ENCODE measurements at places on chromosomes 12 and 14.

DNA sequence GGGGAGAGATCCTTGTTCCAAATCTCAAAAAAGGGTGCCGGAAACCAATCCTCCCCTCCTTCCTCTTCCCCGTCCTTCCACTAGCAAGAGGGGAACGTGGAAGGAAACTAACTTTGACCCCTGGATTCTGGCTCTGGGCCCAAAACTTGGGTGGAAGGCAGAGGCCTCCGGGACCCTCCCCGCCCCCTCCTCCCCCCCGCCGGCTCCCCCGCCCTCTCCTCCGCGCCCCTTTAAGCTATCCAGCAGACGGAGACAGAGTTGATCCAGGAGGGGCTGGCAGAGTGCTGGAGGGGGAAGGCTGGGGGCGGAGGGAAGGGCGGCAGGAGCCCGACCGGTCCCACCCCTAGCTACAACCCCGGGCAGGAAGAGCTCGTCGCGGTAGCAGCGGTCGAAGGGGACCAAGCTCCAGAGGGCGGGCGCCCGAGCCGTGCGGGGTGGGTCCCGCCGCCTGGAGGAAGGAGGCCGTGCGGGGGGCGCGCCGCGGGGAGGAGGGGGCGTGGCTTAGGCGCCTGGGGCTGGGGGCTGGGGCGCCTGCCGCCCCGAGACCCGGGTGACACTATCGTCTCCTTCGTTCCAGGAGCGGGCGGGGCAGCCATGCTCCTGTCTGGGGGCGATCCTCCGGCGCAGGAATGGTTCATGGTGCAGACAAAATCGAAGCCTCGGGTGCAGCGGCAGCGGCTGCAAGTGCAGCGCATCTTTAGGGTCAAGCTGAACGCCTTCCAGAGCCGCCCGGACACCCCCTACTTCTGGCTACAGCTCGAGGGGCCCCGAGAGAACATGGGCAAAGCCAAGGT, at the start of gene NYNRIN:
NYNRIN (plus strand) TSS at position 351 of the 794 bp plus-strand sequence; CDS start at position 595, 244 bp downstream.
- DNase-seq: no peak

DNA sequence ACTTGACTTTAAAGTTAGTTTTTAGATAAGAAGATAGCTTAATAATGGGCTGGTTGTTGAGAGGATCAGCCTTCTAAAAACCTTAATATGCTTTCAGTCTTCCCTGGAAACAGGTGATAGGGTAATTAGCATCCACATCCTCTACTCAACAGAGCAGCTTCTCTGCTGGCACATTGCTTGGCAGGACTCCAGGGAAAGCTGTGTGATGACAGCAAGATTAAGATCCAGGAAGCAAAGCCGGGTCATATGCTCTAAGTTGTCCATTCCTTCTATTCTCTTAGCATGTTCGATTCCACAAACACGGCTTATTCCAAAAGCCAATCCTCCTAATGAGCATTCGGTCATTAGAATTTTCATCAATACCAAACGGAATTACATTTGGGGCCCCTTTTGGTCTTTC, 87.0 kb downstream of the HMGA2 start:
- no peak for DNase-seq

DNA sequence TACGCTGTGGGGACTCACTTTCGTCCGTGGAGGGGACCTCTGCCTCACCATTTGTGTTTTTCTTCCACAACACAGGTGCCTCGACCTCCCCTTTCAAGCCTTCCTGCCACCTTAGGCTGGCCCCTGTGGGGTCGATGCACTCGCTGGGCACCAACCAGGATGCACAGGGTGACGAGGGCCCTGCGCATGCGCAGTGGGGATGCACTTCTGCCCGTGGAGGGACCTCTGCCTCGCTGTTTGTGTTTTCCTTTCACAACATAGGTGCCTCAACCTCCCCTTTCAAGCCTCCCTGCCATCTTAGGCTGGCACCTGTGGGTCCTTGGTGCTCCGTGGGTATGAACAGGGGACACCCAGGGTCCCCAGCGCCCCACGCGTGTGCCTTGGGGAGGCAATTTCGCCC, 356.8 kb downstream of the ALG10 start:
- DNase-seq: no peak

DNA sequence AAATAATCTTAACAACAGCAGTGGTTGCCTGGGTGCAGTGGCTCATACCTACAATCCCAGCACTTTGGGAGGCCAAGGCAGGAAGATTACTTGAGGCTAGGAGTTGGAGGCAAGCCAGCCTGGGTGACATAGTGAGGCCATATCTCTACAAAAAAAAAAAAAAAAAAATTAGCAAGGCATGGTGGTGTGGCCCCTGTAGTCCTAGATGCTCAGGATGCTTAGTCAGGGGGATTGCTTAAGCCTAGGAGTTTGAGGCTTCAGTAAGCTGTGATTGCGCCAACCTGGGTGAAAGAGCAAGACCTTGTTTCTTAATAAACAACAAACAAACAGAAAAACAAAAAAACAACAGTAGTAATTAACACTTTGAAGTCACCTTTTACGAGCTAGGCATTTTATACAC, 642 bp upstream of the ACSM4 start:
- DNase-seq: no peak

DNA sequence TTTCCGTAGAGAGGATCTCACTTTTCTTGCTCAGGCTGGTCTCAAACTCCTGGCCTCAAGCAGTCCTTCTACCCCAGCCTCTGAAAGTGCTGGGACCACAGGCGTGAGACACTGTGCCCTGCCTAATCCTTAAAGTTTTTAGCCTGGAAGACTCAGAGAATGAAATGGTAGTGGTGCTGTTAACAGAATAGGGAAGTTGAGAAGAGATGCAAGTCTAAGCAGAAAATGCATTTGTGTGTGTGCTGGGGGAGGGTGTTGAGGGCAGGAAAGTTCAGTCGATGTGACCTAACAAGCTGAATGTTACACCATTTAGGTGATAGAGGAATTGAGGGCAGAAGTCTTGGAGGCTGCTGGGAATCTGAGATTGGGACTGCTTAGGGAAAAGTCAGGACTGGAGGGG, 6.9 kb upstream of the TUBA1A start:
- DNase-seq: no peak

GRCh38 chr12:4323396-4323795, 2.4 kb downstream of the TIGAR start:
- DNase-seq: no peak

DNA sequence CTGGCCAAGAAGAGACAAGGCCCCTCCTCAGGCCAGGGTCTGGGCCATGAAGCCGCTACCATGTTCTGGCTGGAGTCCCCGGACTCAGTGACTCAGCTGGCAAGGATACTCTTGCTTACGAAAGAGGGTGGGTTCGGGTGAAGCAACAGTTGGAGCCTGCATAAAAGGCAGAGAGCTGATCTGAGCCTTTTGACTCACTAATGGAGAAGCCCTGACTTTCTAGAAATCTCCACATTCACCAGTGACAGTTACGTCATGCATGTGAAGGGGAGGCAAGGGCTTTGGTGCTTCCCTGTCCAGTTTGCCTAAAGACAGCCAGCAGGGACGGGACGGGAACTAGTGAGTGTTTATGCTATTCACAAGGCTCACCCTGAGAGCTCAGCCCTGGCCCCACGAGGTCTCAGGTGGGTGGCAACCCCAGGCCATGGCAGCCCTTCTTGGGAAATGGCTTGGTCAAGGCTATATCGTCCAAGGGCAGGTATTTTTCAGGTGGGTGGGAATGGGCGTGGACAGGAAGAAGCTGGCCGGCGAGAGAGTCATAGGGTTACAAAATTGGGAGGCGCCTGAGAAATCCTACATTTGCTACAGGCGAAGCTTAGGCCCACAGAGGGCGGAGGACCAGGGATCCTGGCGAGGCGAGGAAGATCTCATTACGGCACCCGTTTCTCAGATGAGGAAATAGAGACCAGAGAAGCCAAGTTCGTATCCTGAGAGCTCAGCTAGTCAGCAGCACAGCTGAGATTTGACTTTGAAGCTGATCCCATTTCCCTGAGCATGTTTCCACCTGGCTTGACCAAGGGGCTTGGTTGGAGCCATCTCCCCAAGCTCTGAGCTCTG, 314.6 kb downstream of the BCL11B start:
- DNase-seq: no peak

- no peak for DNase-seq
These were observed 57.0 kb downstream of the TEAD4 start for GRCh38 chr12:3016191-3016590.

DNA sequence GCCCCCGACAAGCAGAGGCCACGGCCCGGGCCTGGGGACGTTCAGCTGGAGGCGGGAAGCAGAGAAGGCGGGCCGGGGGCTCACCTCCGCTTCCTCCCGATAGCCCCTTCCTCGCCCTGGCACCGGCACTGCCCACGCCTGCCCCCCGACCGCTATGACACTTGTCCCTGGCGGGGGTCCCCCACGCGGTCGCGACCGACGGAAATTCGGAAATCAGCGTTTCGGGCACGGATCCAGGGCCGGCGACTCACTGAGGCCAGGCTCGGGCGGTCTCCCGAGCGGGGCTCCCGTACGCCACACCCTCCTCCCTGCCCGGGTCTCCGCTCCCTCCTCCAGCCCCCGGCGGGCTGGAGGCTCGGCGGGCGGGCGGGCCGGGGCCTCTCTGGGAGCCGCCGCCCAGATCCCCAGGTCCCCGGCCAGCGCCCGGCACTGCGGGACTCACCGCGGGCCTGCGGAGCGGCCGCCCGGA, 581 bp downstream of the PITPNM2 start:
- peak; percentile 20 for DNase-seq

GRCh38 chr12:71442567-71442931, 3.0 kb downstream of the LGR5 start:
- DNase-seq: no peak
